Right hindlimb (tissue), 1 donor: ENCODE measurements at places on chromosomes 1 and 21.

DNA sequence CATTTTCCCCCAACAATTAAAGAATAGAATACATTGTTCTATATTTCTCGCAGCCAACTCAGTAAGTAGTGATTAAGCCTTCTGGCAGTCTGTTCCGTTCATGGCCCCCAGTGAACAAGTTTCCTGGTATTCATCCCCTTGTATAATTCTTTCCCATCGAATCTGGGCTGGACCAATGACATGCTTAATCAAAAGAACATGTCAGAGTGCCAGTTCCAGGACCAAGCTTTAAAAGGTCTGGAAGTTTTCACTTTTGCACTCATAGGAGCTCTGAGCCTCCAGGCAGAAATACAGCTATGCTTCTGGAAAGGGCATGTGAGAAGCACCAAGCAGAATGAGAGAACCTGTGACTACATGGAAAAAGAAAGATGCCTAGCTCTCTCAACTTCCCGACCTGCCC, 22.5 kb upstream of the DPYD start:
- no peak for DNase-seq

GRCh38 chr1:9853249-9853595, 29.5 kb upstream of the CLSTN1 start:
- DNase-seq = no peak

GRCh38 chr21:35390013-35390776, 341.1 kb upstream of the RUNX1 start:
- peak; percentile 53 for DNase-seq

- no peak for DNase-seq
Measured at GRCh38 chr1:150577557-150578271, 1.7 kb downstream of the MCL1 start.

DNA sequence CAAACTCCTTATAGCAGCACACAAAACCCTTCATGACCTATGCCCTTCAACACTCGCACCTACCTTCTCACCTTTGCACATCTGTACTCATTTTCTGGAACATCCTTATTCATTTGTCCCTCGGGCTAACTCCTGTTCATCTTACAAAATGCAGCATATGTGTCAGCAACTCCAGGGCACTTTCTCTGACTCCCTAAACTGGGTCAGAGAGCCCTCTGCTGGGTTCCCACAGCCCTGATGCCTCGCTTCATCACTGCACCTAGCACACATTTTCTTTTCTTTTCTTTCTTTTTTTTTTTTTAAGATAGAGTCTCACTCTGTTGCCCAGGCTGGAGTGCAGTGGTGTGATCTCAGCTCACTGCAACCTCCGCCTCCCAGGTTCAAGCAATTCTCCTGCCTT, 54.0 kb downstream of the RAB3B start:
- no peak for DNase-seq

DNA sequence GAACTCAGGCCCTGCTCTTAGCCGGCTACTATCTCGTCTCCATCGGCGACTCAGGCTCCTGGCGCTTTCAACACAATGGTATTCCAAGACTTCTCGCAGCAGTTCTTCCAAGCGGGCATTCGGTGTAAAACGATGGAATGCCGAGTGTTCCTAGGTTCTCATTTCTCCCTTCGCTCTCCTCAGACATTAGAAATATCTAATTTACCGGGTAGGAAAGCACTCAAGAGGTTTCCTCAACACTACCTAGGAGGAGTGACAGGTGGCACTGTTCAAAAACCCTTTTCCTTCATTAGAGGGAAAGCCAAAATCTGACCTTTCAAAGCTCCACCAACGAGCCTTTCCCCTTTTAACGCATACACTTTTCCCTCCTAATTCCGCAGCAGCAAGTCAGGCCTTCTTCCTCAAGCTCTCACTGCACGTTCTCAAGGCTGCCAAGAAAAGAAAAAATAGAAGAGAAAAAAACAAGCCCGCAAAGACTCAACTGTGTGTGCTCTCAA, 601 bp downstream of the UBE2G2 start:
- no peak for DNase-seq

DNA sequence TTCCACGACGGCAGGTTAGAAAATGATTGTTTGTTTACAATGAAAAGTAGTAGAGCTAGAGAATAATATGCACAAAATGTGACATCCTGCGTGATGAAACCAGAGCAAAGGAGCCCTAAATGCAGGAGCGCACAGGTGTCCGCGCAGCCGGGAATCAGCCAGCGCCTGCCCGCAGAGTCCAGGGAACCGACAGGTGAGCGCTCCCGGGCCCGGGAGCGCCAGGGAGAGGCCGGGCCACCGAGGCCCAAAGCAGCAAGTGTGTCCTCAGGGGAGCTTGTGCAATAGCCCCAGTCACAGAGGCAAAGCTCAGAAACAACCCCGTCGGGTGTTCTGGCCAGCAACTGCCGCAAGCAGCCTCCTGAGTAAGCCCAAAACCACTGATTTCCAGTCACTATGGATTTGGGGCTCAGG, 789 bp upstream of the GALE start:
- no peak for DNase-seq

DNA sequence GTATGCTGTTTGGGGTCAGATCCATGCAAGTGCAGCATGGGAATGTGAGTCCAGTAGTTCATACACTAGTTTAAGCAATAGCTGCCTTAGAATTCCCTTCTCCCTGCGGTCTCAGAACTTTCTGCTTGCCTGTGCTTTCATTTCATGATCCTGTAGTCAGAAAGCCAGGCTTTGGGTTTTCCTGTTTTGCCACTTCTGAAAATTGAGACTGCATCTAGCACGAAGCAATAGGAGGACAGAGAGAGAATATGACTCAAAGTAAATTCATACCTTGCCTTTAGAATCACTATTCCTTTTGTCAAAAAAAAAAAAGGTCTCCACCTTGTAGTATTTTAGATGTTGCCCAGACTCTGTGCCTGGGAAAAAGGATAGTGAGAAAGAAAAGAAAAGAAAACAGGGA, 161.2 kb upstream of the SNX7 start:
- DNase-seq = no peak

GRCh38 chr1:234769986-234770795, 160.2 kb upstream of the IRF2BP2 start:
- DNase-seq = peak; percentile 54

- no peak for DNase-seq
Measured at GRCh38 chr21:36908260-36908908, 58.1 kb downstream of the HLCS start.

DNA sequence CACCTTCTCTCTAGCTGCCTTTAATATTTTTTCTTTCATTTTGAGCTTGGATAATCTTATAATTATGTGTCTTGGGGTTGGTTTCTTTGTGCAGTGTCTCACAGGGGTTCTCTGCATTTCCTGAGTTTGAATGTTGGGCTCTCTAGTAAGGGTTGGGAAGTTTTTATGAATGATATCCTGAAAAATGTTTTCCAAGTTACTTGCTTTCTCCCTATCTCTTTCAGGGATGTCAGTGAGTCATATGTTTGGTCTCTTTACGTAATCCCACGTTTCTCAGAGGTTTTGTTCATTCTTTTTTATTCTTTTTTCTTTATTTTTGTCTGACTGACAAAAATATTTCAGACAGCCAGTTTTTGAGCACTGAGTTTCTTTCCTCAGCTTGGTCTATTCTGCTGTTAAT, 55.4 kb upstream of the CCDC190 start:
- no peak for DNase-seq

- DNase-seq = no peak
Measured at GRCh38 chr21:38561205-38561604, 62.9 kb upstream of the ERG start.

DNA sequence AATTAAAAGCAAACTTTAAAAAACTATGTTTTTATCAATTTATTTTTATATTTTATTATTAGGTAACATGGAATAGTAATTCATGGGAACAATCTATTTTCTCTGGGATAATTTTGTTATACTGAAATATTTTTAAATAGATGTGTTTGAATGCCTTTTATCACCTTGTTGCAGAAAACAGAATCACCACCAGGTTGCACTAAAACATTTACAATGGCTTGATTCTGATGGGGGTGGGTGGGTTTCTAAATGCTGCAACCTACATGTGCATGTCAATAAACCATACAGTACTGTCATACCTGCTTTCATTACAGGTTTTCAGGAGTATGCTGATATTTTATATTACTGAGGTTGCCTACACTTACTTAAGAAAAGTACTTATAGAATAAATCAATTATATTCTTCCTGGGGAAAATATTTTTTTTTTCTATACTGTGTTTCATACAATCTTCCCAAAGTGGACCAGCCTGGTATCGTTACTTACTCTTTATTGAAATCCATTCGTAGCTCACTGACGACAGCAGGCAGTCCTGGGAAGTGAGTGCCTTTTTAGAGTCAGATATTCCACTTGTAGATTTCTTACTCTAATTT, 132.8 kb downstream of the PTPRC start:
- DNase-seq = peak; percentile 28

DNA sequence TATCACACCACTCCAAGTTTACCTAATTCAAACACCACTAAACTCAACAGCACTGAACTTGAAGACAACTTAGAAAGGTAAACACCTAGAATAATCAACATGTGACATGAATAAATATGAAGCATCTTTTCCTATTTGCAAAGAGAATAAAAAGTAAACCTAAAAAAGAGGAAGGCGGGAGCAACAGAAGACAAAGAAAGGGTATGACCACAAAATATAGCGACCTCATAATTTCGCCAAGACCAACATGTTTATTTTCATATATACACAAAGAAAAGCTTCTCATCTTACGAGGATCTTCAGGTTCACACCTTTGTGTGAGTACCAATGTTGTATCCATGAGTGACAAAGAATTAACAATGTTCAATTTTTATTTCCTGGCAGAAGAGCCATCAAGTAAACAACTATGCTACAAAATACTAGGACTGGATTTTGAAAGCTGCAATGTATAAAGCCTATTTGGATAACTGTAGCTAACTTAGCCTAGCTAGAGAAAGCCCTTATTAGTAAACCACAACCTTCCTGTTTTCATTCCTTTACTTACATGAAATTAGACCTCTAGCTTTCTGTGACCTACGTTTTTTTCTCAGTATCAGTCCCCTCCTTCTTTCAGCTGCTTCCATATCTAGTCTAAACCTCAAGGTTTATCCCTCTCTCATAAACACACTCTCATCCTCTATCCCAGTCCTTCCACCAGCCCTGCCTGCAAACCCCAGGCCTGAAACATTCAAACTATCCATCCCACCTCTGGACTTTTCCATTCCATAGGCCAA, 21.3 kb upstream of the PHTF1 start:
- no peak for DNase-seq

GRCh38 chr1:204104331-204105130, 31.6 kb downstream of the SOX13 start:
- DNase-seq = no peak

DNA sequence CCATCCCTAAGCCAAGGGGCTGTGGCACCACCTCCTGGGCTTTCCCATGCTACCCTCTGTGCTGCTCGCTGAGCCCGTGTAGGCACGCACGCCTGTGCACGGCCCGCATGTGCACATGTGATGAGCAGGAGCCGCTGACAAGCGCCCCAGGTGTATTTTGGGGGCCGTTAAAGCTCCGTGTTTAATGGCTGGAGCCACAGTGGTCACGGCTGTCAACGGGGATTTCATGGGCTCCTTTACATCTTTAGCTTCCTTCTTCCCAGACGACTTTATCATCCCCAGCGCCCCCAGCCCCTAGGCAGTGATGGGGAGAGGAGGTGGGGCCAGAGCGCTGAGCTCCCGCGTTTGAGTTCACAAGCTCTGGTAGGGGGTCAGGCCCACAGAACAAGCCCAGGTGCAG, 11.7 kb upstream of the EPHA8 start:
- no peak for DNase-seq

- no peak for DNase-seq
Measured at GRCh38 chr1:95852483-95853070, 618.6 kb downstream of the RWDD3 start.

- DNase-seq = no peak
Measured at GRCh38 chr1:234229581-234230387, 143.5 kb upstream of the COA6 start.

GRCh38 chr1:18485227-18485626, 4.5 kb downstream of the KLHDC7A start:
- DNase-seq = no peak

- no peak for DNase-seq
Measured at GRCh38 chr21:30336596-30336995, 898 bp downstream of the KRTAP27-1 start.

DNA sequence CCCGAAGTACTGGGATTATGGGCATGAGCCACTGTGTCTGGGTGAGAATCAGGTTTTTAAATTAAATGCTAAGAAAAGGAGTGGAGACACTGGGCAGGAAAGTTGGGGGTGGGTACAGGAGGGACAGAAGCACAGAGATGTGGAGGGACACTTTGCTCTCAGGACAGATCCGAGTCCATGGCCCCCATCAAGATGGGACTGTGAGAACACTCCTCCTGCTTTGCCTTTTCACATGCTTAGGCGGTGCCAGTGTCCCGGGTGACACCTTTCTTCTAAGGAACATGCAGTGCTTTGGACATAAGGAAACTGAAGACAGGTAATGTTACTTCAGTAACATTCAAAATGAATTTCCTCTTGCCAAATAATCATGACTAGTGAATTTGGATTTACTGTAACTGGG, 16.7 kb downstream of the SLC25A33 start:
- DNase-seq = no peak

DNA sequence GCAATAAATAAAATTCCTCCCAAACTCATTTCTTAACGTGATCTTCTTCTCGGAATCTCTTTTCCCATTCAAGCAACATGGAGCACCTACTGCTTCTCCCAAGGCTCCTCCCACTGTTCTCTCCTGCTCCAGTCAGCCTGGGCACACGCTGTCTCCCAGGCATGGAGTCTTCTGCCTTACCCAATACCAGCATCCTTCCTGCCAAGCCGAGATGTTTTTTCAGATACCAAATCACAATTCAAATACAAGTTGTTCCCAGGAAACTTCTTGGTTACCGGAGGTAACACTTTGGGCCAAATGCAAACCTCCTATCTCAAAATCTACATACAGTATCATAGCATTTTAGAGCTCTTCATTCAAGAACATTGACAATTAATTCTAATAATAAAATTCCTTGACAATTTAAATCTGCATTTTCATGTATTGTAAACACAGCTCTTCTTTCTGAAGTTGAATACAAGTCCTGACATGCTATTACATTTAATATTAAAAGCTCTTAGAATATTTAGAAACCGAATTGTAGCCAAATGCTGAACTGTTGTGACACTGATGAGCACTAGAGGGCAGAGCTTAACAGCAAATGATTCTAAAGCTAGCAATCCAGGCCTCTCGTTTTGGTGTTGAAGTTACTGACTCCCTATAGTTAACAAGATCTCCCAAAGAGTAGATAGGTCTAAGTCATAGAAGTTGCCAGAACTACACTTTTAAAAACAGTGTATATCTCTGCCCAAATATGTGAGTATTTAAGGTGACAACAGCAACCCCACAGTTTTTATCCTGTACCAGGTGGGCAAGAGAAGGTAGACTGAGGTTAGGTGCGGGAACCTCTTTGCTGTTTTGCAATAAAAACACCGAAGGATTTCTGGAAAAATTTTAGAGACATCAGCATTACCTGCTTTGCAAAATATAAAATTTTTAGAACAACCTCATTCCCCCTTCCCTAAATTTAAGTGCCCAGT, 52.3 kb downstream of the BCAR3 start:
- DNase-seq = peak; percentile 56

DNA sequence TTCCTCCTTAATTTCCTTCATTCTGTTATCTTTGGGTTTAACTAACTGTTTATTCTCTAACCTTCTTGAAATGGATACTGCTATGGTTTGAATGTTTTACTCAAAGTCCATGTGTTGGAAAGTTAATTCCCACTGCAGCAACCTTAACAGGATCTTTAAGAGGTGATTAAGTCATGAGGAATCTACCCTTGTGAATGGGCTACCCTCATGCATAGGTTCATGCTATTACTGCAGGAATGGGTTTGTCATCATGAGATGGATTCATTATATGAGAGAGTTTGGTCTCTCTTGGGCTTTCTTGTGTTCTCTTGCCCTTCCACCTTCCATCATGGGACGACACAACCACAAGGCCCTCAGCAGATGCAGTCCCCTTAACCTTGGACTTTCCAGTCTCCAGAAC, 516.9 kb downstream of the ADGRL2 start:
- DNase-seq = no peak
